Breast epithelium (tissue), 4 donors: ENCODE measurements at places on chromosomes 5 and 9. TPM values are rescaled to one million over a fixed set of nuclear protein-coding genes. Genes with fewer than 3 reads are reported as not detected.

Gene PROB1
- total RNA-seq = 1.3 TPM

DNA sequence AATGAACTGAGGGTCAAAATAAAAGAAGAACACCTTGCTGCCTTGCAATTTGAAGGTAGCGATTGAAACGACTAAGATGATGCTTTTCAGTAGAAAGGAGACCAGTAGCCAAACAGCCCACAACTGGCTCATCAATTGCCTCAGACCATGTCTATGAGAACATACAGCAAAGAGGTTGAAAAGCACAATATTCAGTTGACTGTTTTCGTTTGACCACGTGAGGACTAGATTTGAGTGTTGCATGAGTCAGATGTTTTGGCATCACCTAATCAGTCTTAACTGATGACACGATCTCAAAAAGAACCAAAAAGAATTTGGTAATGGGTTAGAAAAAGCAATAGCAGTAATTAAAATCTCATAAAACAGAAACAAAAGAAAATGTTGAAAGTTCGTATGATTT, 82.7 kb upstream of the IL7R start:
- DNase-seq = no peak

DNA sequence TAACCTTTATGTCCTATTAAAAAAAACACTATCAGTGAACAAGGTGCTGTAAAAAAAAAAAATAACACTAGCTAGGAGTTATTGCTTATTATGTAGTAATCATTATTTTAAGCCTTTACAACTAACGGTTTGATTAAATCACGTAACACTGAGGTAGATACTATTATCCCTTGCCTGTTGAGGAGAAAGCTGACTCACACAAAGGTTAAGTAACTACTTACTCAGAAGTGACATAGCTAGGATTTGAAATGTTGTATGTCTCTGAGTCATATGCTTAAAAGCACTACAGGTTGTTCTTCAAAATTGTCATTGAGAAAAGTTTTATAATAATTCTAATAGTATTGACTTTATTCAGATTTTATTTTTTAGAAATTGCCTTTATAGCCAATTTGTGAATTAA, 8.8 kb downstream of the TENT2 start:
- DNase-seq = no peak

- DNase-seq = no peak
Measured at GRCh38 chr9:117265253-117265652, 149.6 kb downstream of the ASTN2 start.

GRCh38 chr5:30413540-30413939, 779.9 kb upstream of the CDH6 start:
- no peak for DNase-seq

DNA sequence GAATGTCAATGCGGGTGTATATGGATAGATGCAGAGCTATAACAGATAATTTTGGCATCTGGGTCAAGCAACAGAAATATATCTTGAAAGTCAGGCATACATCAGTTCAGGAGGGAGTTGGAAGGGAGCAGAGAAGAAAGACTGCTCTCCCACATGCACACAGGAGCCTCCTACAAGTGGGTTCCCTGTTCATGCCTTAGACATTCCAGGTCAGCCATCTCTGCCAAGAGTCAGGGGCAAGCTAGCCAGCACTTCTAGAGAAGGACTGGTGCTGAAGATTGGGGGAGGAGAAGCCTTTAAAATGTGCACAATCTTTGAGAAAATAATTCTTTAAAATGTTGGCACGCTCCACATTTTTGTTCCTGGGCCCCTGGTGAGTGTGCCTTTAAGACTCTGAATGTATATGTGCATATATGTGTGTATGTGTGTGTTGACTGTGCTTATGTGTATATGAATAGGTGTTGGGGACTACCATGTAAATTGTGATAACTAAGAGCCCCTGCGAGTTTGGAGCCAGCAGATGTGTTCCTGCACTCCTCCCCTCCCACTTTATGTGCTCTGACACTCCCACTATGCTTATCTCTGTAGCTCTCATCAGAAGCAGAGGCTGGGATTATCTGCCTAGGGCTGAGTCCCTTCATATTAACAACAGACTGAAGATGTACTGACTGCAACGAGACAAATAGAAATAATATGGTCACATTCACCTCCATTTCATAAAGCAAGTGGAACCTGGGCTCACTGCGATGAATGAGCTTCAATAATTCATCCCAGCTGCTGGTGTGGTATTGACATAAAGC, 21.5 kb upstream of the DELE1 start:
- DNase-seq = no peak

DNA sequence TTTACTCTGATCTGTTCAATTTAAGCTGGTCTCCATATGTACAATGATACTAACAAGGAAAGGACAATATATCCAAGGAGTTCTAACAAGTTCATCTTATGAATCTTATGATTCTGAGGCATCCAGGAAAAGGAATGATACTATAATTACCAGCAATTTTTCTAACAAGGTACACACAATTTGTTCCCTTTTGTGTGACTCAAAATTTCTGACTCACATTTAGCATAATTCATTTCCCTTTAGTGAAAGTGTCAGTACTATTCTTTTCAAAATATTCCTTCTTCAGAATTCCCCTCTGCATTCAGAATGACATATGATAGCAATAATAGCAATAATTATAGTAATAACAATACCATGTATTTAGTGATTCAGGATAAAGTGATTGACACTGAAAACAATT, 594.8 kb downstream of the DMRTA1 start:
- DNase-seq = no peak

GRCh38 chr5:33808699-33809098, 83.1 kb downstream of the ADAMTS12 start:
- DNase-seq = no peak

DNA sequence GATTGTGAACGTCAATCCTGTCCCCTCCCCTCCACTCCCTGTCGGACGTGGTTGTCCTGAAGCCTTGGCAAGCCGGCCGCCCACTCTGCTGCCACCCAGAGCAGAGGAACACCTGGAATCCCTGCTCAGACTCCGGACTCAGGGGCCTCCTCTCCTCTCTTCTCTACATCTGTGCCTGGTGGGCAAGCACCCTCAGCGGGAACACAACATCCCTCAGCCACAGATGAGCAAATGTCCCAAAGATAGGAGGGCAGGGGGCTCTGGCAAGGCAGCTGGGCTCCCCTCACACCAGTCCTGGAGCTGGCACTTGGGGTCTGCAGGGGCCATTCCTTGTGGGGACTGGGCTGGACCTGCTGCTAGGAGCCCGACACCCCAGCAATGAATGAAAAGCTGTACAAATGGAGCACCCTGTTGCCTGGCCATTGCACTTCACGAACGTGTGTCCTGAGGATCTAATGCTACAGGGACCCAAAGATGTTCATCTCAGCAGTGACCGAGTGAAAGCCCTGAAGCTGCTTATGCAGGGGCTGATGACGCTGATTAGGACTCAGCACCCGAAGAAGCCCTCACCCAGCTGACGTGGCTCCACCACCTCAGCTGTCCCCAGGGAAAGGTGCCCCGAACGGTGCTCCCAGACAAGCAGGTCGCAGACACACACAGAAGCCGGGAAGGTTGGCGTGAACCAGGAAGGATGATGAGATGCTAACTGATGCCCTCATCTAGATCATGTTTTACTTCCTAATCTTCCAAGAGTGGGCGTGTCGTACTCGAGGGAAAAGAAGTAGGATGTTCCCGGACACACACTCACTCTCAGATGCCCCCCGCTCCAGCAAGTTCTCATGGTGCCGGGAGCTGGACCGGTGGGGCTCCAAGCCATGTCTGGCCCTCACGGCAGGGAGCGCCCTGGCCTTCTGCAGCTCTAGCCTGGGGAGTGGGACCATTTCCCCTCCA, 177.0 kb upstream of the PPP1R26 start:
- DNase-seq = no peak

GRCh38 chr9:79145442-79145841, 426.3 kb upstream of the TLE4 start:
- DNase-seq = no peak
